IMR-90 (cell line): ENCODE measurements at places on chromosomes 11 and 22.

- DNase-seq: no peak
These were observed 44.1 kb upstream of the CCDC90B start for GRCh38 chr11:83330303-83330702.

- DNase-seq: no peak
These were observed 69.8 kb upstream of the KCNQ1OT1 start for GRCh38 chr11:2769409-2770095.

DNA sequence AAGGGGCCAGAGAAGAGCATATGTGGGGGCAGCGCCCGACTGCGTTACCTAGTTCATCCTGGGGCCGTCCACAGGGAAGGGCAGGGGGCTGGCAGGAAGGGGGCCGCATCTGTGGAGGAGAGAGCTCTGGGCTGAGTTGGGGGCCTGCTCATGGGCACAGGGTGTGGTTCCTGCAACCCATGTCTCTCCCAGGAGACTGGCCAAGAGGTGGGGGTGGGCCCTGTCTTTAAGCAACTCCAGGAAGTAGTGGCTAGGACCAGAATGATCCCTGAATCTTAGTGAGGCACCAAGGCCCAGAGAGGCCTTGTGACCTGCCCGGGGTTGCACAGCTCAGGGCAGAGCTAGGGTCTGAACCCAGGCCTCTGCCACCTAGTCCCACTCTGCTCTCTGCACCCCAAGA, 21.9 kb downstream of the CSNK1E start:
- no peak for DNase-seq

- peak; percentile 79 for DNase-seq
These were observed 69.2 kb downstream of the CD82 start for GRCh38 chr11:44634401-44635281.

DNA sequence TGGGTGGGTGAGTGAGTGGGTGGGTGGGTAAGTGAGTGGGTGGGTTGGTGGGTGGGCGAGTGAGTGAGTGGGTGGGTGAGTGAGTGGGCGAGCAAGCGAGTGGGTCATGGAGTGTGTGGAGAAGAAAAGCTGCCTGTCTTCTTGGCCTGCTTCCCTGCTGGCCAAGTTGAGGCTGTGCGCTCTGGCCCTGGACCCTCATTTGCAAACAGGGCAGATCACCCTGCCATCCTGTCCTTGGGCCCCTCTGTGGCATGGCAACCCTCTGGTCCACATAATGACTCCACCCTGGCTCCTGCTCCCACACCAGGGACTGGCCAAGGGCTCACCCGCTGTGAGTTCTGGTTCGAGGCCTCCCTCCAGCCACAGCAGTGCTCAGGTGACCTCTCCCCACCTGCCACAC, 35.1 kb downstream of the CAPN1 start:
- no peak for DNase-seq
